ENCODE measurements at places on chromosomes 12 and 14. TPM values are rescaled to one million over a fixed set of nuclear protein-coding genes. Genes with fewer than 3 reads are reported as not detected.

DNA sequence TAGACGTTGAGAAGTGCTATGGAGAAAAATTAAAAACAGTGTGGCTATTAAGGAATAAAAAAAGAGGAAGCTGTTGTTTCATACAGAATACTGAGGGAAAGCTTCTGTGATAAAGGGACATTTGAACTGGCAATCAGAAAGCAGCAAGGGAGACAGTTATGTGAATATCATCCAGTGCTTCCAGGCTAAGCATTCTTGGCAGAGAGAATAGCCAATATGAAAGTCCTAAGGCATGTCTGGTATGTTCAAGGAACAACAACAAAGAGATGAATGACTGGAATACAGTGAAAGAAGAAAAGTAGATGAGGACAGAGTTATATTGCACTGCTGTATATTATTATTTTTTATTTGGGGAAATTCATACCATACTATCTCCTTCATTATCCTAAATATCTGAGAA is 23.9 kb downstream of the SCAF11 start:
- peak; percentile 39 for DNase-seq

- peak; percentile 72 for DNase-seq
Observed at GRCh38 chr14:64536488-64537245, 3.9 kb upstream of the HSPA2 start.

FBXO33 gene
- 19.4 TPM for total RNA-seq

- DNase-seq = no peak
Observed at GRCh38 chr14:96049932-96050331, 10.8 kb downstream of the C14orf132 start.

GRCh38 chr12:87793131-87793530 is 236.1 kb downstream of the C12orf50 start:
- no peak for DNase-seq

- DNase-seq = peak; percentile 78
Observed at GRCh38 chr12:79547735-79548609, 142.8 kb downstream of the PAWR start.

DNA sequence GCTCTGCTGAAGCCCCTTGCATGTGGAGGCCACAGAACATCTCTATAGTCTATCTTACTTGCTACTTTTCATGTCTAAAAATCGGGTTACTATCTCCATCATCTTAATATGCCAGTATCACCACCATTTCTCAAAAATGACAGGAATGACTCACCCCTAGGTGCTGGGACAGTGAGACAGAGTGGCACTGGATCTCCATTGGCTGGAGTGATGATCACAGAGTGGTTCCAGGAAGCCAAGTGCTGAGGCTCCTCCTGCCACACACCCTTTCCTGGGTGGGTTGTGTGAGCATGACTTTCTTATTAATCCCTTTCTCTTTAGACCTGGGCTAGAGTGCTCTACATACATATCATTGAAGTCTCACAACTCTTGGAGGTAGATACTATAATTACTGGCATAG is 3.3 kb upstream of the ASCL1 start:
- DNase-seq = no peak

DNA sequence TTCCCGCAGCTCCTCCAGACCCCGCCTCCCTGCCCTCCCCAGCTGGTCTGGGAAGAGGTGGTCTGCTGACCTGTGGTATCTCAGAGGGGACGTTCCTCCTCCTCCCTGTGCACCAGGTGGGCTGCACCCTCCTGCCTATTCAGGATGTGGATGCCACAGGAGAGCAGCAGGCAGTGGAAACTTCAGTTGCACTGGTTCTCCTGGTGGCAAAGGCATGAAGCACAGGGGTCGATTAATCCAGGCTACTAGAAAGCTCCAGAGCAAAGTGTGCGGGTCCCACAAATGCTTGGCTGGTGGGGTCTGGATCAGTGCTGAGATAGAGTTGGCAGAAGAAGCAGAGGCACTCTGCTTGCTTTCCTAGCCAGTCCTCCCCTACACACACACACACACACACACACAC is 197.0 kb downstream of the SLC41A2 start:
- DNase-seq = no peak

WSB2 gene
- 171 TPM for total RNA-seq

DNA sequence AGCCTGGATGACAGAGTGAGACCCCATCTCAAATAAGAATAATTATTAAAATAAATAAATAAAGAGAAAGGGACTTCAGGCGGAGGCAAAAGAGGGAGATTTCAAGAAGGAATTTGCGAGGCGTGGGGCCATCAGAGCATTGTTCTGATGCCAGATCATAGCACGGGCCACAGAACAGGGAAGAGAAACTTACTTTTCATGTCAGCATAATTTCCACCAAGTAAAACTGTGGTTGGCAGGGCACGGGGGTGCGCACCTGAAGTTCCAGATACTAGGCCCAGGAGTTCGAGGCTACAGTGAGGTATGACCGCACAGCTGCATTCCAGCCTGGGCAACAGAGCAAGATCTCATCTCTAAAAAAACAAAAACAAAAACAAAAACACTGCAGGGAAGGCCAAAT is 11.0 kb upstream of the PLBD1 start:
- DNase-seq = no peak

CLEC2B gene
- 40.6 TPM for total RNA-seq

ADAMTS20 gene
- under 0.01 TPM for total RNA-seq

DNA sequence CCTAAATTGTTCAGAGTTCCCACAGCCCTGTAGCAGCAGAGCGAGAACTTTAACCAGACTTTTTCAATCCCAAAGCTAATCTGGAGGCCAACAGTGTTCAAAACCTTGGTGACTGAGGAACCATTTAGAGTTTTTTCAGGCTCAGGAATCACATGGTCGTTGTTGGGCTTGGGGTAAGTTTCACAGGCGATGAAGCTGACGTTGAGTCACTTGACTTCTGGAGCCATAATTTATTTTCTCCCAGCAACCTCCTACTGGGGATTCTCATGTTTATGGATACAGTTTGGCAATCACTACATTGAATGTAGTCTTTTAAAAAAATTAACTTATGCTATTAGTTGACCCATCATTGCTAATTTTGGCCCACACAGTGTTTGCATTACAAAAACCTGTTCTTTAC is 34.5 kb downstream of the SSPN start:
- DNase-seq = peak; percentile 53

ACVRL1 gene
- 18.0 TPM for total RNA-seq

GYS2 gene
- not detected for total RNA-seq

DNA sequence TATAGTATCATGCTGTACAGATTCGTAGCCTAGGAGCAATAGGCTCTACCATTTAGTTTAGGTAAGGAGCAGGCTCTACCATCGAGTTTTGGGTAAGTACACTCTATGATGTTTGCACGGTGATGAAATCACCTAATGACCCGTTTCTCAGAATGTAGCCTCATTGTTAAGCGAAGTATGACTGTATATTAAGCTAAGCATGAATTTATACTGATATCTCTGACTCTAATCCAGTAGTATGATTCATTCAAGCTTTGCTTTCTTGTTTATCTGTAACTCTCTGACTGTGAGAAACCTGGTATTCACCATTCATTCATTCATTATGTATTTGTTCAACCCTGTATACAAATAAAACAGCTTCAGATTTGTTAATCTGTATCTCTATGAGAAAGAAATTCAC is 283.9 kb upstream of the PRICKLE1 start:
- no peak for DNase-seq

HSP90AA1 gene
- total RNA-seq = 321 TPM

SYNDIG1L gene
- not detected for total RNA-seq

B4GALNT3 gene
- under 0.01 TPM for total RNA-seq

DNA sequence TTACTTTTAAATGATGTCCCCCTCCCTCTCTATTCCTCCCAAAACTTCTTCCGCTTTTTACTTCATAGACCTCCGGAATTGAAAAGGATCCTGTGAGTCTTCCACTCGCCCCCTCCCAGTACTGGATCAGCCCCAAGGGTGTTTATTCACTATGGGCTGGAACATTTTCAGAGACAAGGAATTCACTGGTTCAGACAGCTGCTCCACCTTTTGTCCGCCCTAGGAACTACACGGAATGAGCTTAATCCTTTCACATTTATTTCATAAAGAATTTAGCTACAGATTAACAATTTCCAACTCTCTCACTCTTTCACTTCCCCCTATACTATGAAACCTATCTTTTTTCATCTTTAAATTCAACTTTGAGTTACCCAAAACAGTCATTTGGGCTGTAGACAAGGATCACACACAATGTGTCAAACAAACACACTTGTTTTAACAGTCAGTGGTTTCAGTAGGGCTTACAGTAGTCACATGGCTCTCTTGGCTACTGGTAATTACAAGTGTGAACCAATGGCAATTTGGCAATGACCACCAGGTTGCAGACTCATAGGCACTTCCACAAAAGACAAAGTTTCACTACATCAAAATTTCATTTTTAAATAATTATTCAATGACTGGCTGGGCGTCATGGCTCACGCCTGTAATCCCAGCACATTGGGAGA is 20.6 kb downstream of the CNIH1 start:
- DNase-seq = peak; percentile 51

BCL11B gene
- total RNA-seq = not detected

GRCh38 chr14:54708982-54709381 is 142.1 kb downstream of the SAMD4A start:
- no peak for DNase-seq

DNA sequence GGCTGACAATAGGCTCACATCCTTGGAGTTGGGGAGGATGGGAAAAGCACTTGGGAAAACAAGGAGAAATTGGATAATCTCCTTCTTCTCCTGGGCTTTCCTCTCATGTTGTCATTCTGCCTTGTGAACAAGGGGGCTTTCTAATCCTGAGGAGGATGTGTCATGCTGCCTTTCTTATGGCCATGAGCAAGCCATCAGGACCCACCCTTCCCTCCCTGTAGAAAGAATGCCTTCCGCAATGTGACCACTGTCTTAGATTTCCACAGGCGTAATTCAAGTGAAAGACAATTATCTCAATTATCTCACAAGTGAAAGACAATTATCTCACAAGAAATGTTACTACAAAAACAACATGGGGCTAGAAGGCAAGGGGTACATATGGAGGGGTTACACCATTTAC is 3.0 kb upstream of the OR6S1 start:
- DNase-seq = no peak

Measured in fibroblast of villous mesenchyme (primary cell).